ENCODE measurements at places on chromosomes 11 and 22.

DNA sequence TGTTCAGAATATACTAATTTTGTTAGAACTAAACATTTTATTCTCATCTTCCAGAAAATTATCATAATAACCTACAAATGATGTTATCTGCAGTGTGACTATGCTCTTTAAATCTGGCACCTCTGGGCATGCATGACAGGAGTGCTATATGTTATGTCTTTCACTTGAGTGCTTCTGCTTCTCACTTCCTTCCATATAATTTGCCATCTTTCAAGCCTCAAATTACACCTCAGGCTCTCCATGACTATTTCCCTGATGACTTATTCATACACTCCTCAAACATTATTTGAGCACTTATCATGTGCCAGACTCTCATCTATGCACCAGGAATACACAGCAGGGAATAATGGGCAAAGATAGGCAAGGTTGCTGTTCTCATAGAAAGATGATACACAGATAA is 219.3 kb upstream of the POU2AF2 start:
- DNase-seq: no peak

DNA sequence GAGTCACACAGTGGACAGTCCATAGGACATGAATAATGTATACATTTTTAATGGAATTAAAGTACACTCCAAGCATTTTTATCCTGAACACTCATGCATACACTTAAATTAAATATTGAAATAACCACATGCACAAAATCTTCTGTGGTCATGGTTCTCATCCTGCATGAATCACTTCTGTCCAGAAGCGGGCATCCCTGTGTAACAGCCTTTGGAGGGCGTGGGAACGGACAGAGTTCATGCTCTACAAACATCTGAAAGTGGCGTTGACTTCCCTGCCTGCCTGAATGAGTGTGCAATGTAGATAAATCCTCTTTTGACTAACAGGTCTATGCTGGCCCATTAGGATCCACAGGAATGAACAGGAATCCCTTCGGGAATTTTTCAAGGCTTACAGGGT is 780.2 kb downstream of the BRD1 start:
- DNase-seq: no peak

DNA sequence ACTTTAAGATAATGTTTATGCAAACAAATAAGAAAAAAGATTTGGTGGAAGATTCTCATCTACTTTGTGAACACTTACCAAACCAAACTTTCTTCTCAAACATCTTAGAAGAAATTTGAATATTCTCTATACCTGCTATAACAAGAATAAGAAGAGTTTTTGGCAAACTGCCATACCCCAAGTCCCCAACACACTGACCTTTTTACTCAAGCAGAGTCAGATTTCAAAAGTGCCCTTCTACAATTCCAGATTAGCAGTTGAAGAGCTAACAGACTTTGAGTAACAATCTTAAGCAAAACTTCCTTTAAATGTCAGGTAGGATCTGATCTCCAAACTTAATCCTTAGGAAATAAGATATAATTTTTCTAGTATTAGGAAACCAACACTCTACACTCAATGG is 33.9 kb downstream of the TSG101 start:
- no peak for DNase-seq

DNA sequence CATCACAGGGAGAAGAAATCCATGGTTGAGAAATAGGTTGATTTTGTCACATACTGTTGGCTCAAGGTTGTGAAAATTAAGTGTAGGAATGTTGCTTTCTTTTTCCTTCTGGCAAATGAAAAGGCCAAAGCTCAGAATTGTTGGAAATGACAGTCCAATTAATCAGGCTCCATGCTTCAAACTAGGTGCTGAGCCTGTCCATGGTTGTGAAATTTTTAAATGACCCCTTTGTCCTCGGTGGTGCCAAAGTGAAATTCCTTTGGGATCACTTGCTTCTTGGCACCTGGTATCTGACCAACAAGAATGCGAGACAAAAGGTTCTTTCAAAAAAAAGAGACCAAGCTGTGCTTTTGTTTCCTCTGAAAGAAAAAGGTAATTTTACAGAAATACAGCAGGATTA is 451.9 kb downstream of the ETS1 start:
- no peak for DNase-seq

DNA sequence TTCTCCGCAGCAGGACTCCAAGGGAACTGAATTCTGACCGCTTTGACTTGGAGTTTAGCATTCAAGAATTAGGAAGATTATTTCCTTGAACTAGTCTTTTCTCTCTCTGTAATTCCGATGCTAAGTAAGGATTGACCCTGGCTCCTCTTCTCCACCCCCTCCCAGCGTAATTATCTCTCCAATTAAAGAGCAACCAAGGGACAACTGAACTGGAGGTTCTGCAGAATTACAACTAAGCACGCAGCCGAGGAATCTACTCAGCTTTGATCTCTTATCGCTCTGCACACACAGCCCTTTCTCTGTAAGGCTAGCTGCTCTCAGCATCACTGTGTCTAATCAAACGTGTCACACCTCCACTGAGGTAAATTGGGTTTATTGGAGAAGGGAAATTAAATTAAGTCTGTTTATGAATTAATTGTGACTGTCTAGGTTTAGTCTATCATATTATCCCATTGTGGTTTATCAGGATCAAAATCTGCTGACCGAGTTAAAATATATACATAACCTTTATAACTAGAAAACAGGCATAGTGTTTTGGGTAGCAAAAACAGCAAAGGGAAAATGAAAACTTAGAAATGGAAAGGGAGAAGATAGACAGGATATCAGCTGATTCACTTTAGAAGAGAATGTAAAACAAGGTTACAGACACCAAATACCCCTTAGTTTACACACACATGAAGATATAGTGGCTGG is 241.3 kb upstream of the LARGE1 start:
- DNase-seq: no peak

DNA sequence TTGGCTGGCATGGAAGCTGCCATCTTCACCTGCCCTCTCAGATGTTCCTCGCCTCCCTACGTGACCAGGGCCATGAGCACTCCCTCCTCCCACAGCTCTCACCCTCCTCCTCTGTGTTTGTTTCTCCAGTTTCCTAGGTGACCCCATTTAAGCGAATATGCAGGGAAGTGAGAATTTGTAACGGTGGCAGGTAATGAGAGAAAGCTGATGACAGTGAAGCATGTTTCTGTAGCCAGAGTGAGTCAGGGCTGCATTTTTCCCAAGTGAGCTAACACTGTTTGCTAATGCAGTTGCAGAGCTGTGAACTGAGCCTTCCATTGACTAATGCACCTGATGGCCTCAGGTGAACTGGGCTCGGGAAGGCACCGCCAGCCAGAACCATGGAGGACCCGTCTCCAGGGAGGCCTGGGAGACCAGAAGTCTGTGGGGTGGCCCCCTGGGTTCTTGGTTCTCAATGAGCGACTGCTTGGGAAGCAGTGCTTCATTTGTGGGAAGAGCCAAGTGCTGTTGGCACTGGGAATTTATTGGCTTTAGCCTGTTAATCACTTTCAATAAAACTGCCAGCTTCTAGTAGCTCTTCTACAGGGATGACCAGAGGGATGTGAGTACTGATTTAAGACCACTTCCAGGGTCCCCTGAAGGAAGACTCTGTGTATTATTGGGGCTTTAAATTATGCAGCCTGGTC is 64.5 kb downstream of the BARX2 start:
- no peak for DNase-seq

DNA sequence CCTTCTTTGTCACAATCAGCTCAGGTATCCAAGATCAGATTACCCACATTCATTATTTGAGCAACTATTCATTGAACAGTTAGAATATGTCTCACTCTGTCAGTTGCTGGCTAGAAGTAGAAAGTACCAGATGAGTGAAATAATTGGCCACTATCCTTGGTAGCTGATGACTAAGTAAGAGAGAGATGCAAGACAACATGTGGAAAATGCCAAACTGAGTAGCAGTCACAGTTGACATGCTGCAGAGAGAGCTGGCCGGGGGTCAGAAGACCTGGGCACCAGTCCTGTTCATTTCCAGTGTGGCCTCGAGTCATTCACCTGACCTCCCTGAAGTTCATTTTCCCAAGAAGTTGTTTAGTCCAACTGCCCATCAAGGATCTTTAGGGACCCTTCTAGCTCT is 22.5 kb upstream of the SMIM35 start:
- DNase-seq: no peak

GRCh38 chr11:29256580-29256979 is 760.2 kb downstream of the KCNA4 start:
- DNase-seq: no peak

DNA sequence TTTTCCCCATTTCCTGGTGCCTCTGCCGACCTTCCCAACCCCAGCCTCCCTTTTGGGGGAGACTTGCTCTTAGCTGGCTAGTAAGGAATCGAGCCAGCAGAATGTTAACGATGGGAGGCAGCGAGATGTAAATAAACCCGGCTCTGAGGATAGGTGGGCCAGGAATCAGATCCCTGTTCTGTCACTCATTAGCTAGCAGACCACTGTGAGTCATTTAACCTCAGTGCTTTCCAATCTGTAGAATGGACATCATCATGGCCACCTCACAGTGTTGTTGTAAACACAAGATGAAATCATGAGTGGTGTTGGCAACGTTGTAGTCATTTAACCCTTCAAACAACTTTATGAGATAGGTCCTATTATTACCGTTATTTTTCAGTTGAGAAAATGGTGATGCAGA is 208.6 kb downstream of the KIRREL3 start:
- no peak for DNase-seq

DNA sequence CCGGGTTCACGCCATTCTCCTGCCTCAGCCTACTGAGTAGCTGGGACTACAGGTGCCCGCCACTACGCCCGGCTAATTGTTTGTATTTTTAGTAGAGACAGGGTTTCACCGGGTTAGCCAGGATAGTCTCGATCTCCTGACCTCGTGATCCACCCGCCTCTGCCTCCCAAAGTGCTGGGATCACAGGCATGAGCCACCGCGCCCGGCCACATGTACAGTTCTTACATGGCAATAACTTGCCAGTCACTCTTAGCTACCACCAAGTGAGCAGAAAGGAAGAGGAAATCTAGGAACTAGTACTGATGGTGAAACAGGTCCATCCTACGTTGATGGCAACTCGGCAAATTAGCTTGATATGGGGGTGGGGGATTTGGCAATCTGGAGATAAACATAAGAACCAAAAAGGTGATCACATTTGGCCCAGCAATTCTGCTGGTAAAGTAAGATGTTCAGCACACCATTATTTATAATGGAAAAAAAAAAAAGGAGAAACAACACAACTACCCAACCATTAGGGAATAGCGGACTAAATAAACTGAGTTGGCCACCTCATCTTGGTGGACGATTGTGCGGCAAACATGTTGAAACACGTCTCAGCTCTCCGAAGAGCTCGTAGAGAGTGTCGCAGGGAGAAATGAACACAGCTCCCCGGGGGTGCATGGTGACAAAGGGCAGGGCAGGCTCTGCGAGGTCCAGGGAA is 5.3 kb downstream of the NLRP6 start:
- no peak for DNase-seq

GRCh38 chr22:29393019-29393608 is 4.7 kb upstream of the AP1B1 start:
- DNase-seq: no peak

GRCh38 chr11:110286298-110287040 is 9.9 kb downstream of the RDX start:
- peak; percentile 66 for DNase-seq

DNA sequence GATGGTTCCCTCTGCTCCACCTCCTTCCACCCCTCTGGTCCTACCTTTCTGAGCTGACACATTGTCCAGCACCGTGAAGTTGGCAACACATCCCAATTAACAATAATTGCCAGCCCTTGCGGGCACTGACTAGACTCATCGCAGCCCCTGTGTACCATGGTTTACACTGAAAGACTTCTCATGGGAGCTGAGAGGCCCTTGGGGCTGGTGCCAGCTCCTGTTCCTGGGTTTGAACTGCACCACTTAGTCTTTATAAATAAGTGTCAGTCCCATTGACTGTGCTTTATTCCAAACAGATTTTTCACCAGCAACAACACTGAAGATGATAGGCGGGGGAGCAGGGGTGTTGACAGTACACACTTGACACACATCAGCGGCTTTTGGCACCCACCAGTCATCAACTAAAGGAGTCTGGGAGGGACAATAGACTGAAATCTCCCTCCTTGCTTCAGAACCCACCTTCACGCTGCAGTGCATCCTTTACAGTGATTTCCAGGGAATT is 447.3 kb downstream of the NTM start:
- DNase-seq: peak; percentile 96

GRCh38 chr11:15958910-15959309 is 397.4 kb downstream of the SOX6 start:
- DNase-seq: no peak

GRCh38 chr22:36366291-36366708 is 21.5 kb downstream of the MYH9 start:
- DNase-seq: no peak
